ENCODE measurements at places on chromosomes 12 and 14.

GRCh38 chr12:12008232-12008850 is 62.4 kb upstream of the BCL2L14 start:
- no peak for DNase-seq

GRCh38 chr12:62075870-62076269 is 184.3 kb upstream of the USP15 start:
- DNase-seq = no peak

- no peak for DNase-seq
Observed at GRCh38 chr14:105409364-105409763, 10.3 kb upstream of the MTA1 start.

GRCh38 chr14:93055651-93056115 is 60.0 kb downstream of the ITPK1 start:
- no peak for DNase-seq

GRCh38 chr12:21580748-21581516 is 23.7 kb downstream of the GYS2 start:
- DNase-seq = no peak

DNA sequence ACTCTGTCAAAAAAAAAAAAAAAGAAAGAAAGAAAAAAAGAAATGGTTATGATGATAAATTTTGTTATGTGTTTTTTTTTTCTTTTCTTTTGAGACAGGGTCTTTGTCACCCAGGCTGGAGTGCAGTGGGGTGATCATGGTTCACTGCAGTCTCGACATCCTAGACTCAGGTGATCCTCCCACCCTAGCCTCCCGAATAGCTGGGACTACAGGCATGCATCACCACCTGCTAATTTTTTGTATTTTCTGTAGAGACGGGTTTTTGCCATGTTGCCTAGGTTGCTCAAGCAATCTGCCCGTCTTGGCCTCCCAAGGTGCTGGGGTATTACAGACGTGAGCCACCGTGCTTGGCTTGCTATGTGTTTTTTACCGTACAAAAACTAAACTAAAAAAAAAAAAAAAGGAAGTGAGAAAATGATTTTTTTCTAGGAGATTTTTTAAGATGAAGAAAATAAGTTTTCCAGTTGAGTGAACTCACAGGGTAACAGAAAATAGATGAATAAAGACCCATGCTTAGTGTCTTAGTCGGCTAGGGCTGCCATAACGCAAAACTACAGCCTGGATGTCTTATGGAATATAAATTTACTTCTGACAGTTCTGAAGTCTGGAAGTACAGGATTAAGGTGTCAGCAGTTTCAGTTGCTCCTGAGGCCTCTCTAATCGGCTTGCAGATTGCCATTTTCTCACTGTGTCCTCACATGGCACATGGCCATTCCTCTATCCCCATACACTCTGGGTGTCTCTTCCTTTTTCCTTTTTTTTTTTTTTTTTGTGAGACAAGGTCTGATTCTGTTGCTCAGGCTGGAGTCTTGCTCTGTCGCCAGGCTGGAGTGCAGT is 13.2 kb upstream of the APOF start:
- DNase-seq = no peak

GRCh38 chr12:59940631-59941342 is 345.0 kb downstream of the SLC16A7 start:
- DNase-seq = no peak

GRCh38 chr12:82326905-82327503 is 31.2 kb downstream of the CCDC59 start:
- DNase-seq = no peak

- no peak for DNase-seq
Observed at GRCh38 chr12:56216461-56216860, 5.3 kb downstream of the RNF41 start.

DNA sequence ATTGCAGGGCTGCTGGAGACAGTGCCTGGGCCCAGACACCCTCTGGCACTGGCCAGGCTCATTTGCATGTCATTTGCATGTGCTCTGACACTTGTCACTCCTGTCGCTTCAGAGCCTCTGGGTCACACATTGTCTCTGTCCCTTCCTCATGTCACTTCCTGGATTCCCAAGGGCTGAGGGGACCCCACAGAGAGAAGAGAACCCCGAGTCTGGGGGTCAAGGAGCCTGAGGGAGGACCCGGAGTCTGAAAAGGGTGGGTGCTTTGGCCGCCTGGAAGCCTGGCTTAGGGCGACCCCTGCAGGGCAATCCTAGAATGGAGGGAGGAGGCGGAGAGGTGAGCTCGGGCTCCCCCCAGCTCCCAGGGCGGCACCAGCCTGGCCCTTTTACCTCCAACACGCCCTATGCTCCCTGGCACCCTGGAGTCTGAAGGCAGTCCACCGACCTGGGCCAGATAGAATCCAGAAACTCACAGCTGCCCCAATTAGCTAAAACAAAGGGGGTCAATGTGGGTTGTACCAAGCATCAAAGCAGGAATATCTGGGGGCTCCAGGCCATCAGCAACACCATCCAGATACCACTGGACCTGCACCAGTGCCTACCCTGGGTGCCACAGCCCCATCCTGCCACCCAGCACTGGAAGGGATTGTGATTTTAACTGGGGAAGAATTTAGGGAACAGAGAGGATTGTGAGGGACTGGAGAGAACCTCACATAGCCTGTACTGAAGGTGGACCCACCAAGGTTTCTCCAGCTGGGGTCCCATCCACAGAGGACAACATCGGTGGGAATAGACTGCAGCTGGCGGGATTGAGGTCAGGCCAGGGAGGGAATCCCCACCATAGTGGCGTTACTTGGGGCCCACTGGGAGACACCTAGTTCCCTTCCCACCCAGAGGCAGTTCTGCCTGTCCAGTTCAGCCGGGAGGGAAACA is 21.8 kb upstream of the KRT78 start:
- peak; percentile 31 for DNase-seq

DNA sequence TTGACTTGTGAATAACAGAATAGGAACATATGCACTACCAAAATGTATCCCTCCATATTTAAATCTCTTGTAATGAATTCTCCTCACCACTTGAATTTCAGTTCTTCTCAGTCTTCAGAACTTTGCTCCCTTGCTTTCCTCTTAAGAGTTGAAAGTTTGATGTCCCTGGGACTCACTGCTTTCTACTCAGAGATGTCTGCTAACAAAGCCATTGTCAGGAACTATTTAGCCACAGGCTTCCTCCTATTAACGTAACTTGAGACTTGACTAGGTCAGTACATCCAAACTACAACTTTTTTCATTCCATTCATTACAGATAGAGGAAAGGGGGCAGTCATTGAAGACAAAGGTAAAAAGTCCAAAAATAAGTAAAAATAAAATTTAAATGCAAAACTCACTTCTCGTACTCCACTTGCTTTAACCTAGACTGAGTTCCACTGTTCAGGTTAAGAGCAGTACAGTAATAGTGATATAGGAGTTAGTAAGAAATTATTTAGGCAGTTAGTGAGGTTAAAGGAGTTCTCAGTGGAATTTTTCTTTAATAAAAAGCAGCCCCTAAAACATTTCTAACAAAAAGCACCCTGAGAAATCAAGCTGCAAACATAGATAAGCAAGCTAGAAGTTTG is 364.2 kb downstream of the SOX5 start:
- no peak for DNase-seq

DNA sequence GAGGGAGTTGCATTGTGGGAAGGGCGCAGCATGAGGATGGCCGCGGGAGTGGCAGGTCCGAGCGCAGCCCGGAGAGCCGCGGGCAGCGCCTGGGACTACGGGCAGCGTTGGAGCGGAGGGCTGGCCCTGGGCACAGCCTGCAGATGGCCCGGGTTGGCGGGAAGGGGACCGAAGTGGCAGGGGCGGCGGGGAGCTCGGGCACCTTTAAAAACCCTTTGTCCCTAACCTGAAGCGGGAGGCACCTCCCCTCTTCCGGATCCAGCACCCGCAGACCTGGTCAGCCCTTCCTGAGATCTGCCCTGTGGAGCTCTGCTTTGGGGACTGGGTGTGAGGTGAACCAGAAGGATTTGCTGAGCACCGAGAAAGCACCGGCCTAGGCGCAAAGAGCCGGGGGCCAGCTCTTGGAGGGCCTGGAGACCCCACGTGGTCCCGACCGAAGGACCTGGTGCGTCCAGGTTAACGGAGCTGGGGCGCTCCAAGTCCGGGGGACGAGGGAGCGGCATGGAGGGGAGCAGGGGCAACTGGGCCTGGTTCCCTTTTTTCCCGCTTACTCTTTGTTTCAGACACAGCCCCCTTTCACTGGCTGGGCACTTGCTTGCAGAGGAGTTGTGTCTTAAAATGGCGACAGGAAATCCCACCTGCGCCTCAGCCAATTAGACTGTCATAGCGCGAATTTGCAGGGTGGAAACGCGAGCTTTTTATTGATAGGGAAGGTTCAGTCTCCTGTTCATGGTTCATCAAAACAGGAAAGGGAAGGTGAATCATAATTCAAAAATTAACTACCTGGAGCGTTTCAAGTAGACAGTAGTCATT is 792 bp upstream of the SLC38A1 start:
- peak; percentile 57 for DNase-seq

GRCh38 chr12:65121956-65122469 is 908 bp upstream of the WIF1 start:
- DNase-seq = no peak

DNA sequence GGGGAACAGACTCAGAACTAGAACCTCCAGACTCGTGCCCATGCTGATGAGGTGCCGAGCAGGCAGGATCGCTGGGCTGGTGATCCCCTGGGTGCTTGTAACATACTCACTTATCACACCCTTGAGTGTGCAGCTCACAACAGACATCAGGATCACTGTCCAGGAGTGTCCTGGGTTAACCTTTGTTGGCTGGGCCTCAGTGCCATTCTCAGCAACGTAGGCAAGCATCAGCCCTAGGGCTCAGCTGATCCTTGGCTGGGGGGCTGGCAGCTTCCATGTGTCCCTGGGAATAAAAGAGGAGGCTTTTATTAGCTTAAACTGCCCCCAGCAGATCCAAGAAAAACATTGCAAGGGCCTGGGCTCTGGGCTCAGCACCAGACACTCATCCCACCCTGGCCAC is 1.6 kb downstream of the TMEM229B start:
- DNase-seq = no peak

DNA sequence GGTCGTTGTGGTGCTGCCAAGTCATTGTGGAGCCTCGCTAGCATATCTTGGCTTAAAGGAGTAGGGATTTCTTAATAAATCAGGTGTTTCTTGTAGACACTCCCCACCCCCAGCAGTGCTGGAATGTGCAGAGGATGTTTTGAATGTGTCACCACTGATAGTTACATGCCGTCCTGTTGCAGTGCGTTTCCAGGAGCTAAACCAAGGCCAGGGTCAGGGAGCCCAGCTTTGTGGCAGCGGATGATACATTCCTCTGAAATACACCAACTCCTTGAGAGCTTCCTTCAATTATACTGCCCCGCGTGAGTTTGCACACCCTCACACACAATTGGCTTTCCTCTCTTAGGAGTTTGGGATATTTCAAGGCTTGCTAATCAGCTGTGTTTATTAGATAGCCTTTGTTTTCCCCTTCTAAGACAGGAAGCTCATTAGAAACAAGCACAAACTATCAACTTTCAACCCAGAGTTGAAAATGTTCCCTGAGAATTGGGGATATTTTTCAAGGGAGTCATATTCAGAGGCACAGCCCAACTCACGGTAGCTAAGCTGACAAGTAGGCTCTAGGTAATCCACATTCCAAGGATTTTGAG is 154.9 kb downstream of the C12orf75 start:
- no peak for DNase-seq

DNA sequence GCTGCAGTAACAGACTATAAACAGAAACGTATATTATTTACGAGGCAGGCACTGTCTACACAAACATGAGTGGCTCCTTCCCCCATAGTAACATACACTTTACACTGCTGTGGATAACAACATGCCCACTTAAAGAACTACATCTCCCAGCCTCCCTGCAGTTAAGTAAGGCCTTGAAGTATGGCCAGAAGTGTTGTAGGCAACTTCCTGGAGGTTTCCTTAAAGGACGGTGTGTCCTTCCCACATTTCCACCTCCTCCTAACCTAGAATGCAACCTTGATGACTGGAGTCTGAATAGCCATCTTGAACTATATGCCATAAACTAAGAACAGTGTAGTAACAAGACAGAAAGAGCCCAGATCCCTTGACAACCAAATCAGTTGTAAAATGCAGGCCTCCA is 20.3 kb downstream of the MED13L start:
- DNase-seq = no peak

GRCh38 chr12:62194616-62195015 is 65.6 kb upstream of the USP15 start:
- DNase-seq = no peak

GRCh38 chr12:110249716-110250225 is 31.3 kb upstream of the ATP2A2 start:
- DNase-seq = no peak

- no peak for DNase-seq
Observed at GRCh38 chr12:99130808-99131553, 485.9 kb downstream of the APAF1 start.

- DNase-seq = no peak
Observed at GRCh38 chr12:124678421-124678893, 111.0 kb upstream of the NCOR2 start.

DNA sequence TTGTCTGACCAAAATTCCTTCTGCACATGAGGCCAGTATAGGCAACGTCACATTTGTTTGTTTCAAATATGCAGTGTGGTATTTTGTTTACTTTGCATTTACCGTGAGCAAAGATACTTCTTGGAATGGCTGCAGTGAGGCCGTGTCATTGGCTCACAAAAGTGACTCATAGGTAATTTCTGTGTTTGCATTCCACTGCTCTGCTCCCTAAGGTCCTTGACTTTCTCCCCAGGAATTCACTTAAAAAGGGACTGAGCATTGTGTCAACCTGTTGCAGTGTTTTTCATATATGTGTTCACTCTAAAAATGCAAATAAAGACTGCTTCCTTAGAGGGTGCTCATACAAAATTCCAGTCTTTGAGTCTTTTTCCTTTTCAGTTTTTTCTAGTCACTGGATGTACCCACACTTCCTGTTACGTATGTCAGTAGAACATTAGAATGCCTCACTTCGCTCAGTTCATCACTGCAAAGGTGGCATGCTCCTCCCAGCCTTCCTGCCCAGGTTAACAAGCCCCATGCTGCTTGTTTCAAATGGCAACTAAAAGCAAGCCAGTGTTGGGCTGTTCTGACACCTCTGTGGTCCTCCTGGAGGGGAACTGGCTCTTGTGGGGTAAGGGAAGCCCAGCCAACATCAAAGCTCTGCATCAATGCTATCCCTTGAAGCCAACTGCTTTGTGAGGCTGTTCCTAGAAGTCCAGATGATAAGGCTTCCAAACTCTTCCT is 9.1 kb downstream of the C12orf76 start:
- peak; percentile 40 for DNase-seq

DNA sequence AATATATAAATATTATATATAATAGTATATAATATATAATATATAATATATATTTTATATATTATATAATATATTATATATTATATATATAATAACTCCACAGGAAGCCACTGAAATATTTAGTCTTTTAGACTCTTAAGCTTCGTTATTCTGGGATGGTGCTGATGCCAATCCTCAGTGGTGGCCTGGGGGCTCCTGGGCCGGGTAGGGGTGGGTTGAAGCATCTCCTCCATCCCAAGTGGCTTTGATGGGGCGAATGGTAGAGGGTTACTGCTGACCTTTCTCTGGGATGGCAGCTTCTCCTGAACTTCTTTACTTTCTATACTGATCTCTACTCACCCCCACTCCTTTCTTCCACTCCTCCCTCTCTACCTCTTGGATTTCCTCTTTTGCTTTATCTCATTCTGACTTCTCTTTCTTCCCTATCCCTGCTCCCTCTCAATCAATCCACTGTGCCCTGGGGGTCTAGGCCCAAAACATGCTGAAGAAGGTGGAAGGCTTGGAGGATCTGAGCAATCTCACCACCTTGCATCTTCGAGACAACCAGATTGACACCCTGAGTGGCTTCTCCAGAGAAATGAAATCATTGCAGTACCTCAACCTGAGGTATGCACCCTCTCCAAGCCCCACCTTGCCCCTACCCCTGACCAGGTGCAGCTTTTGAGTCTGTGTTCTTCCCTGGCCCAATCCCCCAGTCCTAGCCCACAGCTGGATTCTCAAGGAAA is 4.8 kb upstream of the ENO2 start:
- DNase-seq = no peak
